ENCODE measurements at places on chromosomes 16 and 17.

DNA sequence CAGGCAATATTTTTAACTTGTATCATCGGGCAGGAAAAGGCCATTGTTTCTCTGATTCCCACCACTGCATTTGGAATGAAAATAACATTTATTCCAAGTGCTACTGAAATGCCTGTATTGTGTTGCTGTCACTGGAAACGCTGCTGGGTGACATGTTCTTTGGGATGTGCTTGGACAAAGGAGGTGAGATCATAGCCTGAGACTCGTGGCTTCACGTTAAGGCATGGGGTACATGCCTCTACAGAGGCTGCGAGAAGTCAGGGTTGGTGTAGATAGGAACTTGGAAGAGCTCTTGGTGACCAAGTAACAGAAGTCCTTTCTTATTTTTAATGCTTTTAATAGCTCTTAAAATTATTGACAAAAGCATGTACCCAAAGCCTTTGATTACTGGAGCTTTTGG lies 58.8 kb upstream of the MAF start:
- DNase-seq: no peak

DNA sequence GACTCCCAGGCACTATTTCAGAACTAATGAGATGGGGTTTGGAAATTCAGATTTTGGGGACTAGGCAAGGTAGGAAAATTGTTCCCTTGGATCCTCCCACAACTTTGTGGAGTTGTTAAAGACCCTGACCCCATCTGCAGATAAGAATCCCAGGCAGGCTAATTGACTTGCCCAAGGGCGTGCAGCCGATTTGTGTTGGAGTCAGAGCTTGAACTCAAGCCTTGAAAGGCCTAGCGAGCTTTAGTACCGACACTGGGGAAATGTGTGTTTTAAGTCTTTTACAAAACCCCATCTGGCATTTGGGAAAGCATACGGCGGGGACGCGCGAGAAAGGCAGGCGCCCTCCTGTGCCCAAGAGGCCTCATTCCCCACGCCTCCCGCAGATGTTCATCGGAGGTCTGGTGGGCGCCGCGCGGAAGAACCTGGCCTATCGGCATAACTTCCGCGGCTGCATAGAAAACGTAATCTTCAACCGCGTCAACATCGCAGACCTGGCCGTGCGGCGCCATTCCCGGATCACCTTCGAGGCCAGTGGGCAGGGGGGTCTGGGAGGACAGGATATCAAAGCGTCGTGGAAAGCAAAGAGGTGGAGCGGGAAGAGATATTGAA lies 4.3 kb downstream of the CNTNAP1 start:
- no peak for DNase-seq

- no peak for DNase-seq
Observed at GRCh38 chr17:48722915-48723422, at the start of gene PRAC2. Gene PRAC2, plus strand, starts transcription at chr17:48723185. Its CDS starts 1,226 bp downstream, at chr17:48724411.

DNA sequence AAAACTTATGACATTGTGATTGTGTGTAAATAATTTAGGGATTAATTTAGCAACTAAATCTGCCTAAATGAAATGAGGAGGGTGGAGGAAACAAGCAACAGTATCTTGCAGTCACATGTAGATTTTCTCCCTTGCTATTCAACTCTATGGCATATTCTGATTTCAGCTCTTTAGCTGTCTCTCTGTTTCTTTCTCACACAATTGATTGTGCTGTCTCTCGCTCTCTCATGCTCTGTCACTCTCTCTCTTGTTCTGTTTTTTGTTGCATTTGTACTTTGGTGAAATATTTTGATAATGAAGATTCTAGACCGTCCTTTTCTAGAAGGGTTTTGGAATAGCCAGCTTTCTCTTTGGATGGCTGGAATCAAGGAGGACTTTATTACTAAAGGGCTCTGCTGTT lies 70.6 kb downstream of the BCAS3 start:
- no peak for DNase-seq

DNA sequence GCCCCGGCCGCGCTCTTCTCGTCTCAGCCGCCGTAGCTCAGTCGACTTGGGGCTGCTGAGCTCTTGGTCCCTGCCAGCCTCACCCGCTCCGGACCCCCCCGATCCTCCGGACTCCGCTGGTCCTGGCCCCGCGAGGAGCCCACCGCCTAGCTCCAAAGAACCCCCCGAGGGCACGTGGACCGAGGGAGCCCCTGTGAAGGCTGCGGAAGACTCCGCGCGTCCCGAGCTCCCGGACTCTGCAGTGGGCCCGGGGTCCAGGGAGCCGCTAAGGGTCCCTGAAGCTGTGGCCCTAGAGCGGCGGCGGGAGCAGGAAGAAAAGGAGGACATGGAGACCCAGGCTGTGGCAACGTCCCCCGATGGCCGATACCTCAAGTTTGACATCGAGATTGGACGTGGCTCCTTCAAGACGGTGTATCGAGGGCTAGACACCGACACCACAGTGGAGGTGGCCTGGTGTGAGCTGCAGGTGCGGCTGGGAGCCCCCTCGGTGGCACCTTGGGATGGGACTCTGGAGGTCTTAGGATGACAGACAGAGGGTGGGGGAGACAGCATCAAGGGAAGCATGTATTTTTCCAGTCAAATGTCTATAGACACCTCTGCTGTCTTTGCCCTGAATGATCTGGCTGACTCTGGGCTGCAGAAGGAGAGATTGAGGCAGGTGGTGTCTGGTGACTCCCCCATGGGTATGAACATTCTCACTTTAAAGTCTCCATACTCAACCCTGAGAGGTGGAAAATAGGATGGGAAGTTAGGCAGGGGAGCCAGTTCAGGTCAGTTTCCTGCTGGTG lies 635 bp downstream of the WNK4 start:
- no peak for DNase-seq

GRCh38 chr16:61295311-61295710 lies 740.9 kb downstream of the CDH8 start:
- DNase-seq: no peak

DNA sequence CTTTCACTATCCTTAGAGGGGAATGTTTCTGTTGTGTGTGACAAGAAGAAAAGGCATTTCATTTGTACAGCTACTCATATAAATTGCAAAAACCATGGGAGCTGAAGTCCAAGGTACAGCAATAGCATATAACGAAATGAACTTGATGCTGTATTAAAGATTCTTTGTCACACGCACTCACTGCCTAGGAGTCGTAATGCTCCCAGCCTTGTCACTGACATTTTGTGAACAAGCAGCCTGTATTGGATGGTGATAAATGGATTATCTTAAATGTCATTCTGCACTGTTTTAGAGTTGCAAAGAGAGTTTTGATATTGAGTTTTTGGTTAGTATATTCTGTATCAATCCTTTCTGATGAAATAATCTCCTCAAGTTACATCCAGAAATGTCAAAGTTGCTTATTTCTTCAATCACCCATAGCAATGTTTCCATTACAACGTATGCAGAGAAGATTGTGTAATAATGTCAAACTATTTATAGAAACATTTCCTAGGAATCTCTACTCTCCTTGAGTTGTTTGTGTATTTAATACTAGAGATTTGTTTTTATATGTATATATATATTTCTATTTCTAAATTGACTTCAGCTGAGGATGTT lies 270.6 kb downstream of the FTO start:
- DNase-seq: no peak

Measured in hindlimb muscle (tissue), 1 donor.